Endothelial cell of umbilical vein (primary cell): ENCODE measurements at places on chromosomes 1 and 21. TPM values are rescaled to one million over a fixed set of nuclear protein-coding genes. Genes with fewer than 3 reads are reported as not detected.

CR1L gene
- total RNA-seq: not detected in 2 replicates

MX2 gene
- total RNA-seq: not detected in 2 replicates

FOXD3 gene
- total RNA-seq: not detected in 2 replicates

SH2D1B gene
- total RNA-seq: not detected in 2 replicates

AIM2 gene
- total RNA-seq: not detected in 2 replicates

SPRR1B gene
- not detected in 2 replicates for total RNA-seq

LCE2B gene
- not detected in 2 replicates for total RNA-seq

TMEM269 gene
- not detected in 2 replicates for total RNA-seq

SLC44A5 gene
- total RNA-seq: 1.6 TPM in 2 replicates

DRAM2 gene
- total RNA-seq: 21.7 and 24.5 TPM in 2 replicates

LINGO4 gene
- not detected in 2 replicates for total RNA-seq

UTS2 gene
- total RNA-seq: not detected in 2 replicates

DSCAM gene
- not detected in 2 replicates for total RNA-seq

OXCT2 gene
- 0.48 and 0.60 TPM in 2 replicates for total RNA-seq

ZNF436 gene
- total RNA-seq: 12.5 and 14.0 TPM in 2 replicates

ICOSLG gene
- total RNA-seq: 2.9 and 3.4 TPM in 2 replicates

GPR52 gene
- 0.72 and 2.2 TPM in 2 replicates for total RNA-seq

DNAJC11 gene
- 64.3 and 65.9 TPM in 2 replicates for total RNA-seq

CDC73 gene
- total RNA-seq: 55.3 and 55.8 TPM in 2 replicates

SIM2 gene
- total RNA-seq: not detected in 2 replicates

FAM131C gene
- 0.44 TPM in 1 of 2 replicates, not detected in the other for total RNA-seq

SLC35F3 gene
- not detected in 2 replicates for total RNA-seq

BSND gene
- total RNA-seq: not detected in 2 replicates

RASAL2 gene
- total RNA-seq: 15.5 and 19.6 TPM in 2 replicates

NLRP3 gene
- 0.07 and 0.24 TPM in 2 replicates for total RNA-seq

C1orf210 gene
- not detected in 2 replicates for total RNA-seq

KRTAP19-3 gene
- total RNA-seq: not detected in 2 replicates

BTF3L4 gene
- 43.2 and 45.6 TPM in 2 replicates for total RNA-seq

CACNA1S gene
- not detected in 2 replicates for total RNA-seq

HRNR gene
- not detected in 2 replicates for total RNA-seq

DNM3 gene
- total RNA-seq: 2.5 and 3.6 TPM in 2 replicates

PRAMEF17 gene
- total RNA-seq: not detected in 2 replicates
